Stimulated activated CD8-positive, alpha-beta memory T cell treated with anti-CD3 and anti-CD28 coated beads, Interleukin-7, amount 100 ng/mL, for 1 hour (primary cell): ENCODE measurements at places on chromosomes 11 and 22.

DNA sequence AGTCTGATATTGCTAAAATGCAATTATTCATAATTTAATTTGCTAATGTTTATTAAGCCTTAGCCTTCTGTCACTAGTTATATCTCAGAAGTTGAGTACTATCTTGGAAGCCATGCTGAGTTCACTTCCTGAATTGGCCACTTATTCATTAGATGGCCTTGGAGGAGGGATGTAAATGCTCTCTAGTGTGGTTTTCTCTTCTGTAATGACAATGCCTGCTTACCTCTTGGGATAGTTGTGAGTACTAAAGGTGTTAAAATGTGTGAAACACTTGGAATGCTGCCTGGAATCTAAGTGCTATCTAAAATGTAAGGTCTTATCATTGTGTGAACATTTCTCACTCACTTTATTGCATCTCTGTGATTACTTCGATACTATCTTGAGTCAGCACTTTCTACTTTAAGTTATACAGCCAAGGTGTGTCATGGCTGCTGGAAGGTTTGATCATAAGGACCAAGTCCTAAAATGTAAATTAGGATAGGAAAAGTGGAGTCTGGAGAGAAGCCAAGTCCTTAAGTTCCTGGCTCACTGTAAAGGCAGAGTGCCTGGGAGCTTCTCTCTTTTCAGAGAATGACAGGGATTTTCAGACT lies 12.4 kb downstream of the GLYATL2 start:
- no peak for DNase-seq

GRCh38 chr11:120863359-120863758 lies 160.5 kb upstream of the TBCEL start:
- DNase-seq: no peak

DNA sequence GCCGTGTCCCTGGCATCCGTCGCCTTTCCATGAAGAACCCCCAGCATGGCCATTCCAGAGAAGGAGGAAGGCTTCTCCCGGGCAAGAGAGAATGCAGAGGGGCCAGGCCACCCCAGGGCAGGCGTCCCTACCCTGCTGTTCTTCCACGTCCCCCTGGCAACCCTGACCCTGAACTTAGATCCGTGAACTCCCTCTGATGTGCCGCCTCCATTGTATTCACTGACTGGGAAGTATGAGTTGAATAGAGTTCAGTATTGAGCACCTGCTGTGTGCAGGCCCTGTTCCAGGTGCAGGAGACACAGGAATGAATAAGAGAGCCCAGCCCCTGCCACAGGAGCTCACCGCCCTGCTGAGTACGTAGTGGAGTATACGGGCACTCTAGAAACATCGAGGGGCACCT lies 29.1 kb upstream of the RELT start:
- no peak for DNase-seq

- DNase-seq: no peak
Measured at GRCh38 chr11:12144330-12145174, 34.2 kb downstream of the MICAL2 start.

DNA sequence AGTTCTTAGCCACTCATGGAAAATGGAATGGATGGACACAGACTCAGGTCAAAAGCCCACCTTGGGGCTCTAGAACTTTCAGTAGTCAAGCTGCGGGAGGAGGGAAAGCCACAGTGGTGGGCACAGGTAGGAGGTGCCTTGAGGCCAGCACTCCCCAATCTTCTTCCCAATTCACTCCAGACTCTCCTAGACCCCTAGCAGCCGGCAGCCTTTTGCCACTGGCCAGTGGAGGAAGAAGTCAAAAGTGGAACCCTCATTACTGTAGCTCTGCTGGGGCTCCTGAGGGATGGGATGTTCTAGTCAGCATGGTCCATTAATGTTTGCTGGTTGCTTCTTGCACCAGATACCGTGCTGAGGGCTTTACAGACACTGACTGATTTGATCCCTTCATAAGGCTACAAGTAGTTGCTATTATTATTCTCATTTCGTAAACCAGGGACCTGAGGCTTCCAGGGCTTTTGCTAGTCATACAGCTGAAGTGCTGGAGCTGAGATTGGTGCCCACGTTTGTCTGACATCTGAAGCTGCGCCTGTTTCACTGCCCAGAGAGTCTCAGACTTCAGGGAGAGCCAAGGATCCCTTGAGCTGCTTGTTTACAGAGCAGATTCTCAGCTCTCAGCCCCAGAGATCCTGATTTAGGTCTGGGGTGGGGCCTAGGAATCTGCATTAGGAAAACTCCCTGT lies 1.1 kb downstream of the UCP3 start:
- DNase-seq: no peak

DNA sequence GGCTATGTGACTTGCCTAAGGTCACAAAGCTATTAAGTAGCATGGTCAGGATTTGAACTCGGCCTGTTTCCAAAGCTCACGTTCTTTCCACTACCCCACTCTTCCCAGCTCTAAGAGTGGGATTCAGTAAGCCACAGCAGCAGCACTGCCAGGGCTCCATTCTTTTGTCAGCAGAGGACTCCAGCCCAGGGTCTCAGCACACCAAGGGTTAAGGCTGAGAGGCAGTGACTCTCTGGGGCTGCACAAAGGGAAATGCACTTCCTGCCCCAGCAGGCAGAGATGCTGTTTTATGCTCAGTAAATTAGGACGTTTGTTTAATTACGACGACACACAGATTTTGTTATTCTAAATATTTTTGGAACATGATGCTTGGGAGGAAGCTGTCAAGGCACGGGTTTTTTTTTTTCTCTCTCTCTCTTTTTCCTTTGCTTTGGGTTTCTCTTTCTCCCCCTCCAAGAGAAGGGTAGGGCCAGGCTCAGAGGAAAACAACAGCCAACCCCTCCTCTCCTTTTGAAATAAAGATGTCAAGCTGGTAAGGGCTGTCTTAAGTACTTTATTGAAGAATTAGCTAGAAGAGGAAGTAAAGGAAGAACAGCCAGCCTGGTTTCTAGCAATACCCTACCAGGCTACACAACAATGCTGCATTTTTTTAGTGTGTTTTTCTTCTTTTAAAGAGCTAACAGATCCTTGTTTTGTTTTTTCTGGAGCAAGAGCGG lies 2.8 kb downstream of the MYH9 start:
- no peak for DNase-seq

GRCh38 chr11:17381156-17381555 lies 7.3 kb downstream of the KCNJ11 start:
- no peak for DNase-seq
